Common myeloid progenitor, CD34-positive (primary cell): ENCODE measurements at places on chromosomes 3 and 15.

- no peak for DNase-seq
Measured at GRCh38 chr3:101518421-101518871, 5.4 kb upstream of the SENP7 start.

DNA sequence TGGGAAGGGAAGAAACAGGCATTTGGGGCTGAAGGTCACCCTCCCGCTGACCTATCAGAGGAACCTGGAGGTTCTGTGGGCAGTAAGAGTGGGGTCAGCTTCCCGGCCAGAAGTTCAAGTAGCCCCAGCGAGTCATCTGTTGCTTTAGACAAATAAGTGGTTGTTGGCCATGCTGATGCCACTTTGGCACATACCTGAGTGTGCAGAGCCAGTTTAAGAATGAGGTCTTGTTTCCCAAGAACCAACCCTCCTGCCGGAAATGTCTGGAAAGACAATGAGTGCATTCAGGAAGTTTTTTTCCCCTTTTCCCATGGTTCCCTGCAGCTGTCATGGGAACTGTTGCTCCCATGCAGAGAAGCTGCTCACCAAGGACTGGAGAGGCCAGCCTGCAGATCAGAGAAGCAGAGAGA is 166.7 kb downstream of the ZNF621 start:
- DNase-seq: no peak

DNA sequence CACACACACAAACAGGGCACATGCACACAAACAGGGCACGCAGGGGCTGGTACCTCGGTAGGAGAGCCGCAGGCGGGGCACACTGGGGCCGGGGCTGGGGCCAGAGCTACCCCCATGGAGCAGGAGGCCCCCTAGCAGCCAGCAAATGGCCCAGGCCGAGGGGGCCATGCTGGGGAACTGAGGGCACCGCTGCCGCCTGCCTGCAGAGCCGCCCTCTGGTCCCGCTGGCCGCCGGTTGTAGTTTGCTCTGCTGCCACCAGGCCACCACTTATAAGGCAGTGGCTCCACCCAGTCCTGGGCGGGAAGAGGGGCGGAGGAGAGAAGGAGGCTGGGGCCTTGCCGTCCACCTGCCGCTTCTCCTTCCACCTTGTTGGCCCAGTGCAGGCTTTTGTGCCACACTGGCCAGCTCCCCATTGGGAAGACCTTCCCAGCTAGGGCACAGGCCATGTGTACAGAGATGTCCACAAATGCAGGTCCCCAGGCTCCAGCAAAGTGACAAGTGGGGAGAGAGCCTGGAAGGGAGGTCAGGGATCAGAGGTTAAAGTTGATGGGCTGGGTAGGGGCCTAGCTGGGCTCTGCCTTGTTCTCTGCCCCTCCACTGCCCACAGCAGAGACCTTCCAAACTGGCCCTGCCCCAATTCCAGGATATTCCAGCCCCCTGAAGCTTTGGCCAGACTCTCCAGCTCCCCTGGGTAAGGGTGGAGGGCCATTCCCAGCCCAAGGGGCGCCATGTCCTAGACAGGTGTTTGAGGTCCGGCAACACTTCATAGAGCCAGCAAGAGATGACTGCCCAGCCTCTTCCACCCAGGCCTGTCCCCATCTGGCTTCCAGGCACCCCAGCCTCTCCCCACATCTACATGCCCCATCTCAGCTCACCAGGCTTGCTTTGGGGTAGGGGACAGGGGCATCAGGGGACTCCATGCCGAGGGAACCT is at the start of gene SEMA3G:
Gene SEMA3G (minus strand): TSS at position 244 of the 934 bp plus-strand sequence. CDS start 76 bp downstream, at position 168.
- DNase-seq: peak; percentile 85

GRCh38 chr3:98188545-98188944 is 22.0 kb downstream of the OR5H15 start:
- peak; percentile 61 for DNase-seq

DNA sequence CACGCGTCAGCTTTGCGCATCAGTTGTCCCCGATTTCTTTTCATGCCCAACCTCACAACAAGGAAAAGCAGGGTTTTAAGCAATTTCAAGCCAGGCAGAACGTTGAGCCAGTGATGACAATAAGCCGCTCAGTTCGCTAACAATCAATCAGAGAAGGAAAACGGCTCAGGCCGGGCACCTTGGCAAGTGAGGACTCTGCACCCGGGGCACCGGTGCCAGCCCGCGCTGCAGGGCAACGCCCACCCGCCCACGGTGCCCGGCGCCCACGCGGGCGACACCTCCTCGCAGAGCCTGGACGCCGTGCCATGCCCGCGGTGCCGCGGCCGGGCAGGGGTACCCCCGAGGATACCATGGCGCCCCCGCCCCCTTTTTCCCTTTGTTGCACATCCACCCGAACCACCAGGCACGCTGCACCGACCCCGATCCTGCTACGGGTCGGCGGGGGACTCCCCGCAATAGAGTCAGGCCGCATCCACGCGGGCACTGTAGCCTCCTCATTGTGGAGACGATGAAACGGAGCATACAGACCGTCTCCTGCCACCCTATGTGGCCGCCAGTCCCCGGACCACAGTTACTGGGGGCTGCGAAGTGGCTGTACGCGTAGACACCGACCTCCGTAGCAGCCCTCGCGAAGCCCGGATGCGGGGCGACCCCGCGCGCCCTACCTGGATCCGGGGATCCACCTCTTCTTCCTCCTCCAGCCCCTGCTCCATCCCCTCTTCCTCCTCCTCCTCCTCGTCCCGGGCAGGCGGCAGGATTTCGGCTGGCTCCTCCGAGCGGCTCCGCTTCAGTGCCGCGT is 581 bp downstream of the SH3BP5 start:
- peak; percentile 49 for DNase-seq

- DNase-seq: no peak
Measured at GRCh38 chr3:32347343-32348125, 44.1 kb upstream of the CMTM7 start.

DNA sequence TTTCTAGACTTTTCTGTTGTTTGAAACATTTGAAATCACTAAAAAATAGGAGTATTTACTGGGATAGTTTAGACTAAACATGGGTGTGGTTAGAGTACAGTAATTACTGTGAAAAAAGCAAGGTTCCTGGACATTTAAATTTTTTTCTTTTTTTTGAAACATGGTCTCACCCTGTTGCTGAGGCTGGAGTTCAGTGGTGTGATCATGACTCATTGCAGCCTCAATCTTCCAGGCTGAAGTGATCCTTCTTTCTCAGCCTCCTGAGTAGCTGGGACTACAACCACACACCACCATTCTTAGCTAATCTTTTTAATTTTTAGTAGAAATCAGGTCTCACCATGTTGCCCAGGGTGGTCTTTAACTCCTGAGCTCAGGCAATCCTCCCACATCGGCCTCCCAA is 20.4 kb upstream of the CELF6 start:
- no peak for DNase-seq

- peak; percentile 45 for DNase-seq
Measured at GRCh38 chr3:52108302-52109232, 45.7 kb downstream of the POC1A start.

DNA sequence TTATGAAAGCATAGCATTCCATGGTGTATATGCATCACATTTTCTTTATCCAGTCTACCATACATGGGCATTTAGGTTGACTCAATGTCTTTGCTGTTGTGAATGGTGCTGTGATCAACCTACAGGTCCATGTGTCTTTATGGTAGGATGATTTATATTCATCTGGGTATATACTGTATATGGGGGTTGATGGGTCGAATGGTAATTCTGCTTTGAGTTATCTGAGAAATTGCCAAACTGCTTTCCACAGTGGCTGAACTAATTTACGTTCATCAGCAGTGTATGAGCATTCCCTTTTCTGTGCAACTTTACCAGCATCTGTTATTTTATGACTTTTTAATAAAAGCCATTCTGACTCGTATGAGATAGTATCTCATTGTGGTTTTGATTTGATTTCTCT is 662.4 kb upstream of the BCHE start:
- DNase-seq: no peak

- DNase-seq: no peak
Measured at GRCh38 chr3:27802849-27803248, 80.7 kb upstream of the EOMES start.

- no peak for DNase-seq
Measured at GRCh38 chr15:59448871-59449270, 10.9 kb downstream of the FAM81A start.

GRCh38 chr3:164094546-164094945 is 983.8 kb downstream of the SI start:
- DNase-seq: no peak

- DNase-seq: no peak
Measured at GRCh38 chr15:31342781-31343626, 16.4 kb downstream of the KLF13 start.

DNA sequence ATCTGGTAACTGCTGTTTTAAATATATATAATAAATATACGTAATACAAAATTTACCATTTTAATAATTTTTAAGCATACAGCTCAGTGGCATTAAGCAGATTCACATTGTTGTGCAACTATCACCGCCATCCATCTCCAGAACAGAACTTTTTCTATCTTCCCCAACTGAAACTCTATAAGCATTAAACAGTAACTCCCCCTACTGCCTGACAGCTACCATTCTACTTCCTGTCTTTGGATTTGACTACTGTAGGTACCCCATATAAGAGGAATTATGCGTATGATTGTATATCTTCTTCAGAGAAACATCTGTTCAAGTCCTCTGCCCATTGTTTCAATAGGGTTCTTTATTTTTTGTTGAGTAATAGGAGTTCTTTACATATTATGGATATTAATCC is 36.8 kb downstream of the EID1 start:
- DNase-seq: no peak

DNA sequence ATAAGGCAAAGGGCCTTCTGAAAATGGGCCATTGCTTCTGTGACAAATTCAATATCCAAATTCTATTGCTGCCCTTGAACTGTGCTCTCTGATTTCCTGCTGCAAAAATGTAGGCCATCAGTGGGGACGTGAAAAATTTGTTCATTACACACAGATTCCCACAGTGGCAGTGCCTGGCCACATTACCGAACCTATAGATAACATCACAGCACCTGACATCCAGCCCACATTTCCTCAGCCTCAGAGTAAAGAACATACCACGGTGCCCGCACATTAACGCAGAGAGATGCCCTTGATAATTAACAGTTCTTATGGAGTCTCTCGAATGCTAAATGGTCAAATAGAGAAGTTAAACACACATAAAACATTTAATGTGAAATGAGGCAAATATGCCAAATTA is 931.6 kb upstream of the CFAP20DC start:
- peak; percentile 13 for DNase-seq

- peak; percentile 85 for DNase-seq
Measured at GRCh38 chr15:99452728-99453636, 112.8 kb upstream of the MEF2A start.

DNA sequence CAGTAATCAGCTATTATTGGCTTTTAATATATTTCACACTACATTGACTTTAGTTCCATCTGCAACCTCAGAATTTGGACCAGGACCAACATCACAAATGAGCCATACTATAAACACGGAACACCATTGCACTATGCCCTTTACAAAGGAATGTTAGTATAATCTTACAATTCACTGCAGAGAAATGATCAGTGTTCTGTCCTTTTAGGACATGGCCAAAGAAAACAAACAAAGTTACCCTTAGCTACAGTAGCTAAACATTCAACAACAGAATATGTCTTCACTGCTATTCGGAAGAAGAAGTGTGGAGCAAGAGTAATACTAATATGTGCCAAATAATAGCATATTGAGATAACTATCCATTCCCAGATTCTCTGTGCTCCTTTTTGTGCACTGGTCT is 90.4 kb downstream of the NAALADL2 start:
- DNase-seq: no peak

- peak; percentile 34 for DNase-seq
Measured at GRCh38 chr3:111541911-111542483, at the start of gene CD96. Gene CD96, plus strand, starts transcription at chr3:111542197. Its CDS starts 52 bp downstream, at chr3:111542249.

GRCh38 chr3:57952208-57952631 is 56.0 kb upstream of the FLNB start:
- DNase-seq: peak; percentile 39

DNA sequence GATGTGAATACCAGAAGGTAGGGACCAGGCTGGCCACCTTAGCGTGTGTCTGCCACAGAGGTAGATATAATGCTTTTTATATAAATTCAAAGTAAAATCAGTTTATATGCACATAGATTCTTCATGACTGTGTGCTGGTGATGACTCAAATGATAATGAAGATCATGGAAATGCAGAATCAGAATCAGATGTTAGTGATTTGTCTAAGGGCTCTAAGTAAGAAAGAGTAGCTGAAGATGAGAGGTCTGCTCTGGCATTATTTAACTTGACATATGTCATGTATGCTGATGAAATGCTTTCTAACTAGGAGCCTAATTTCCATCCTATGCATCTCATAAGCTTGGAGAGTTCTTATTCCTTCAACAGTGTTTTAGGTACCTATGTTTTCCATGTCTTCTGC is 50.3 kb upstream of the DPH6 start:
- no peak for DNase-seq

DNA sequence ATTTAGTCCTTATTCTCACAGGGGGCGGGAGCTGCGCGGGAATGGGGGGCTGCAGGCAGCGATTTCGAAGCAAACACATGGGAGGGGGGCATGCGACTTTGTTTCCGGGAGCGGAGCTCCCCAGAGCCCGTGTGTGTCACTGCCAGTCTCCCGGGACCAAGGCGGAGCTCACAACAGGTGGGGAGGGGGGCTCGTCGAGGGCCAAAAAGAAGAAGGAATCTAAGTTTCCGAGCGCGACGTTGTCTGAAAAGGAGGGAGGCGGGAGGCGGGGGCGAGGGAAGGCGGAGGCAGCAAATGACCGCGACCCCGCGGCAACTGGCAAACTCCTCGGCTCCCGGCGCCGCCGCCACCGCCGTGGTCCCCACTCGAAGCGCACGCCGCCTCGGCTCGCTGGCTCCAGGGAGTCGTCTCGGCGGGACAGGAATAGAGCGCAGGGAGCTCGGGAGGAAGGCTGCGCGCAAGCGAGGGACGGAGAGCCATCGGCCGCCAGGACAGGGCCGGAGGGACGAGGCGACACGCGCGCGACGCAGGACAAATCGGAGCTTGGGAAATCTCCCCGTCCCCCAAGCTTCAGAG is 1.4 kb downstream of the FOXP1 start:
- peak; percentile 93 for DNase-seq

DNA sequence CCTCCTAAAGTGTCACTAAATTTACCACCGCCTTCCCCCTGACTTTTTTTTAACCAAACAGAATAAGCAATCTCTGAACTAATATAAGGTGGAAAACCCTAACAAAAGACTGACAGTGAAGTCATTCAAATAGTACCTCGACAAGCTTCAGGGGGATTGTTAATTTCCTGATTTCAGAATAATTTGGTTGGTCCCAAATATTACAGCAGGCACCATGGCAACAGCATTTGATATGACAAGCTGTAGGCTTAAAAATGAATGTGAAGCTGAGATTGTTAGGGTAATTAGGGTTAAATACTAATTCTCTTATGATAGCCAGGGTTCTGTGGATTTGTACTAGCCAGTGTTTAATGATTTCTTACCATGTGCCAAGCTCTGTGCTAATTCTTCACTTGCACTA is 63.5 kb upstream of the GOLGA8B start:
- DNase-seq: no peak
